ENCODE measurements at places on chromosomes 5 and 9.
A peak's percentile ranks its signal among the peaks of the same experiment; 100 is the strongest.

DNA sequence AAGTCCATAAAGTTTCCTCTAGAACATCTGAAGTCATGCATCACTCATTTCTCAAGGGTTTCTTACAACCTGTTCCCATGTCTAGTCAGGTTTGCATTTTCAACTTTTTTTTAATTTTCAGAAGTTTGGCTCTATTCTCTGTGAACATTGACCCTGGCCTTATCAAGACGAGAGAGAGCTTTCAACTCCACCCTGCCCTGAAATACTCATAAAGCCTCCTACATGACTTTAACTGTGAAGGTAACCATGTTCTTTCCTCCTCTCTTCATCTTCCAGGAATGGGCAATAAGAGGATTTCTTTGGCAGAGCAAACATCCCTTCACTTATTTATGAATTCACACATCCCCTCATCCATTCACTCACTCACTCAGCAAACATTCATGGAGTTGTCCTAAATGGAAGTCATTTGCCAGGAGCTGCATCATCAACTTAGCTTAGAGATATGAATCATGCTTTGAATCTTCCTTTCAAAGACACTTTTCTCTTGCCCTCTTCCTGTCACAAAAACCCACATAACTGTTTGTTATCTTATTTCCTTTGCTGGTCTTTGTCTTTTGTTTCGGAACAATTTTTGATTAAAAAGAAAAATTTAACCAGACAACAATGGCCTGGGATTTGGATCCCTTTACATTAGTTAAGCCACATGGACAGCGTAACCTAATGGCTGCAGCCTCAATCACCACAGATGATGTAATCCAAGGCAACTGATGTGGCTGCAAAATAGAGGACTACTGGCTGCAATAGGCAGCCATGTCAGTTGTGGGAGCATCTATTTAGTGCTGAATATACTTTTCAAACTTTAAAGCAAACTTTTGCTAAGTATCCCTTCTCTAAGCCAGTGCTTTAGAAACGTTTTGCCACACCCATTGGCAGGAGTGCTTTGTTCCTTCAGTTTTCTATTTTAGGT, 43.0 kb upstream of the GNAQ start:
- DNase-seq: no peak

GRCh38 chr9:94867281-94867841, 140.9 kb downstream of the AOPEP start:
- peak; percentile 50 for DNase-seq

- peak; percentile 75 for DNase-seq
Observed at GRCh38 chr5:170633235-170634081, 129.6 kb downstream of the KCNIP1 start.

DNA sequence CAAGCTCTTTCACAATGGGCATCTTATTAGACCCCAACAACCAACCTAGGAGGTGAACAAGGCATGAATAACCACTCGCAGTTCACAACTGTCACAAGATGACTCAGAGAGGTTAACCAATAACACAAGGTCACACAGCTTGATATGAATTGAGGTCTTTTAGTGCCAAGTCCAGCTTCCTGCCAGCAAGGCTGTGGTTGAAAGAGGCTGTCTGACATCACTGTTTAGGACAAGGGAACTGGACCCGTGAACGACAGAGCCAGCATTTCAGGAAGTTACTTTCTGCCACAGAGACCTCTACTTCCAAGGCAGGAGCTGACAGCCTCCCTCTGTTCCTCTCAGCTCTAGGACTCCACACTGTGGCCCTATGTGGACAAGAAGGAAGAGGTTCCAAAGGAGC, 53.4 kb upstream of the ALDH1B1 start:
- DNase-seq: no peak

DNA sequence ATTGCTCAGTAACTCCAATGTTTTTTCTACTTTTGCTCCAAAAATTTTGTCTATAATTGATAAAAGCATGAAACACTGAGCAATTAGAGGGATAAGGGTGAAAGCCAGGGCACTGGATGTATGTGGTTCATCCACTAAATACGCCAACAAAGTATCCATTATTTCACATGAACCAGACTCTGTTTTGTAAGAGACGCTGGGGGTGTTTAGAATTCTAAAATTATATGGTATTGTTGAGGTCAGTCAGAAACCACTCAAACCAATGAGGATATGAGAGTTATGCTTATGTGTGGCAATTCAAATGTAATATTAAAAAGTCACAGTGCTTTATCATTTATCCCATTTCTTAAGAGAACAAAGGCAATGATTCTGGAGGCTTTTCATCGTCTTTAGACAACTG, 220.2 kb downstream of the EFNA5 start:
- no peak for DNase-seq

GRCh38 chr5:149932445-149933350, 11.9 kb downstream of the PDE6A start:
- peak; percentile 47 for DNase-seq

DNA sequence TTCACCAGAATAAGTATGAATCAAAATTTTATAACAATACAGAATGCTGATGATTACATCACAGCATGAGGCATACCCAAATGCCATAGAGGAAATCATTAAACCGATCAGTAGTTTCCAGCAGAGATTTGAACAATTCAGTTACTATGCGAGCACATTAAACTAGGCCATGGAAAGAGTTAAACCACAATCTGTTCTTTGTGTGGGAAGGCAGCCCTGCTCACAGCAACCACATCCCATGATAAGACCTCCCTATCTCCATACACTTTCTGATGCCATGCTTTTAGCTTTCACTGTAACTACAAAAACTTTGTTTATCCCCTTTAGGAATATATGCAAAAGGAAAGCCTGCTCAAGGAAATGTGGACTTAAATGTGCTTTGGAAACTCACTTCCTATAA, 4.5 kb downstream of the NFIB start:
- DNase-seq: no peak

- no peak for DNase-seq
Observed at GRCh38 chr5:43051684-43052083, 11.6 kb upstream of the ANXA2R start.

DNA sequence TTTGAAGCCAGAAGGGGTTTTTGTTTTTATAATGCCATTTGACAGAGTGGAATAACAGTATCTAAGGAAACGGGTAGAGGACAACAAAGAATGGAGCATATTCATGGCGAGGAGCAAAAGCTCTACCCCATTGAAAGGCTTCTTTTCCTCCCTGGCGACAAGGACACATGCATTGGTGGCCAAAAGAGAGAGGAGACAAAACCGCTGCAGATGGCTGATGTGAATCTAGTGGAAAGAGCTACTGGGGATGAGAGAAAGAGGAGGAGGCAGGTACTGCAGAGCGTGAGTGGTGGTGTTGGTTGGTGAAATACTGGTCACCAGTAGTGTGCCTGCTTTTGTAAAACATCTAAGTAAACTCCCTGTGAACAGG, 491 bp downstream of the APC start:
- peak; percentile 36 for DNase-seq

- DNase-seq: no peak
Observed at GRCh38 chr5:179316111-179316551, 29.1 kb downstream of the ADAMTS2 start.

DNA sequence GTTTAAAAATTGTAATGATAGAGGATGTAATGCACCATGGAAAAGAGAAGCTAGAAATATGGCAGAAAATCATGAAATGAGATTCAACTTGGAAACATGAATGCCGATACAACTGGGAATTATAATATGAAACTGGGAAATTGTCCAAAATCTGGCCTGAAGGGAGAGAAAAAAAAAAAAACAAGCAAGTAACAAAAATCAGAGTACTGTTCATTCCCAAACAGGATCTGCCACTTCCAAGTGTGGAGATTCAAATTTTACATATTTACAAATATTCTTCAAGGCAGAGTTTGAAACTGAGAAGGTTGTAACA, 56.6 kb upstream of the MOCS2 start:
- no peak for DNase-seq

DNA sequence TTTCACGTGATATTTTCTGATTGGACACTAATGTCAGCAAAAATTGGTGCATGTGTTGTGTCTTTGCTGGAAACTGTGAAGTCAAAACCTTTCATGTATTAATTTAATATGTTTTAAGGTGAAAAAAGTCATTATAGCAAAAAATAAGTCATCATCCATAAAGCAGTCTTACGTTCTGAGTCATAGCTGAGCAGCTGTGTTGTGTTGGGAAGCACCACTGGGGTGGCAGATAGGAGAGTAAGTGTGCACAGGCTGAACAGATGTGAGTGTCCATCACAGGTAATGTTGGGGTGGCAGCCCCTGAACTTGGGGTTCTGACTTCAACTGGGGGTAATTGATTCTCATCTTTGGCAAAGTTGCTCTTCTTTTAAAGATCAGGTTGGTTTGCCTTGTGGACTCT, 156.8 kb downstream of the NXNL2 start:
- DNase-seq: no peak

- no peak for DNase-seq
Observed at GRCh38 chr5:140202078-140202477, 27.1 kb downstream of the CYSTM1 start.

DNA sequence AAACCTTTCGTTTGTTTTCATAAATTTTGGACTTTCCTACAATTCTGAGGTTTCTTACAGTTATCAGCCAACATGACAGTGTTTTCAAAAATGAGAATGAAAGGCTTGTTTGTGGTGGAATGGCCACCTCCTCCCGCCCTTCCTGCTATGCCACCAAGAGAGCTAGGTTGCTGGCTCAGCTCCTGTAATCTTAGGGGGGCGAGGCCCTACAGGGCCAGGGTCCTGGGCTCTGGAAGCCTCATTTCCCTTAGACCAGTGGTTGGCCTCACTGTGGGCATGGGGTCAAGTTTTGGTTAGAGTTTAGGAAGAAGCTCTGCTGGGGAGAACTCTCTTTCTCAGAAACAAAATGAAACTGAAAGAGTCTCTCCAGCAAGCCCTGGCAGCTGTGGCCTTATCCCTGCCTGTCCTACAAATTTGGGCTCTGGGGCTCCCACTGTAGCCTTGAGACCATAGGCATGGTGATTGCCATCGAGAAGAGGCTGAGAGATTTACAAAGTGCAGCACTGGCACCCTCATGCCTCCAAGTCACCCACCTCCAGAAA, 66.2 kb downstream of the IRX1 start:
- no peak for DNase-seq

DNA sequence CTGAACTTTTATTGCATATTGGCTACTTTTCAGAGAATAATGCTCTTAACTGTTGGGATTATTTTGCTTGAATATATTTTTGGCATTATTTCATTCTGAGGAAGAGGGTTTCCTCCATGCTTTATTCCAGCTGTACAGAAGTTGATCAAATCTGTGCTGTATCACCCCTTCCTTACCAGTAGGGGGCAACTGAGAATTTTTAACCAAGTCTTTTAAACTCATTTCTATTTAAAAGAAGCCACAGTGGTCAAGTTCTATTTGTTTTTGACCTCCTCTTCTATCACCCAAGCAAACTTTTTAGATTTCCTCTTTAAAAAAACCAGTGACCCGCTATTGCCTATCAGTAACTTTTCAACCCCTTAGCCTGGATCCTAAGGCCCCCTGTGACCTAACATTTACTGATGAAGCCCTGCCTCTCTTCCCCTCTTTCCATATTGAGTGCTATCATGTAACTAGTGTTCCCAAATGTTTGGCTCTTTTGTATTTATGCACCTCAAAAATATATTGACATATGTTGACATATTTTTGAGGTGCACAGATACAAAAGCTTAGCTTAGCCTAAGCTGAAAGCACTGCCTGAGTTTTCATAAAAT, 80.6 kb downstream of the FBXO4 start:
- peak; percentile 33 for DNase-seq

DNA sequence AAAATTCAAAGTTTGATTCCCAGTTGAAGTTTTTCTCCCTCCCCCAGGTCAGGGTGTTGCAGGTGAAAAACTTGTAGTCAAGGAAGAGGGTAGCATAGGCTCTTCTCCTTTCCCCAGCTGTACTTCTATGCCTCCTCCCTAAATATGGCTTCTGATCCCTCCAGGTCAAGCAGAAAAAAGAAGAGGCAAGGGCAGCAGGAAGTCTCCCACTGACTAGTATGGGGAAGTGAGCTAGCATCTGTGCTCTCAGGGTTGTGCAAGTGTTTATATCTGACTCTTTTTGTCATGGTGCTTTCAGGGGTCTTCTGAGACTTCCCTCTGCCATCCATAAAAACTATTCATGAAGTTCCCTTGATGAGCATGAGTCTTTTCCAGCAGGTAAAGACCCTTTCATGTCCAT, 76.0 kb downstream of the ATPSCKMT start:
- no peak for DNase-seq

- no peak for DNase-seq
Observed at GRCh38 chr5:74192606-74193299, 447.8 kb downstream of the ENC1 start.

- no peak for DNase-seq
Observed at GRCh38 chr5:153619771-153620170, 129.3 kb downstream of the GRIA1 start.

GRCh38 chr5:157528036-157528632, 47.4 kb downstream of the ADAM19 start:
- DNase-seq: peak; percentile 64

DNA sequence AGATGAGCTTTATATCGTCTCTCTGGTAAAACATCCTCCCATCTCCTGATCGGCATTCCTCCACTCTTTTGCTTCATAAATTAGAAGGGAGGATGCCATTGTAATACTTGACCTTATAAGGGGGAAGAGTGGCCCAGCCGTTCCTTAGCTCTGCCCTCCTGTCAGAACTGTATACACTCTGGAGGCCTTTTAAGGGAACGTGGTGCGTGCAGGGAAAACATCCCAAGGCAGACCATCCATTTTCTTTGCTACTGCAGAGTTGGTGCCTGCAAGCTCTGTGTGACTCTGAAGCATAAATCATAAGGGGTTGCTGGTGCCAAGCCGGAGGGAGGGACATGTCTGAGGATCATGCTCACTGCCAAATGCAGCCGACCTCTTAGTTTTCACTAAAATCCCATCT, 90.4 kb downstream of the PGM5 start:
- DNase-seq: no peak

GRCh38 chr5:179421144-179421901, 76.1 kb upstream of the ADAMTS2 start:
- DNase-seq: no peak

- DNase-seq: no peak
Observed at GRCh38 chr5:133947431-133947841, 21.0 kb downstream of the C5orf15 start.

GRCh38 chr9:117414906-117415331, at the start of gene ASTN2:
ASTN2 (minus strand) TSS chr9:117415057; CDS start chr9:117414938, 119 bp downstream.
- DNase-seq: peak; percentile 68

GRCh38 chr9:100303747-100304146, 49.0 kb downstream of the TEX10 start:
- DNase-seq: no peak

- DNase-seq: no peak
Observed at GRCh38 chr5:157288405-157289163, 22.7 kb downstream of the CYFIP2 start.

DNA sequence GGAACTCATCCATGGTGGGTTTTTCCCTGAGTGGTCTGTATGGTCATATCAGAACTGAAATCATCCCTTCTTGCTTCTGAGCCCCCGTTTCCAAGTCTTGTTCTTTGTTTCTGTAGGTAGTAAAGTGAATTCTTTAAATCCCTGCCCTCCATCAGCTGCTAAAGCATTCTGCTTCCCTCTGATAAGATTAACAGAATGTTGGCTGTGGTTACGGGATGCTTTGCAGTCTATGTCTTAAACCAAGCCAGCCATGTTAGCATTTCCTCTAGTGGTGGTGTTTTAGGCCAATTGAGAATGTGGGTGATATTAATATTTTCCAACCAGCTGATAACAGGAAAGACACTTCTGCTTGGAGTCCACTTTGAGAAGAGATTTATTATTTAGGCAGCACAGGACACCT, 22.0 kb upstream of the KCNIP1 start:
- no peak for DNase-seq

GRCh38 chr5:14842117-14842516, 29.5 kb downstream of the ANKH start:
- DNase-seq: no peak

All from neural progenitor cell (in vitro differentiated cells).